ENCODE measurements at places on chromosomes 11 and 22.

DNA sequence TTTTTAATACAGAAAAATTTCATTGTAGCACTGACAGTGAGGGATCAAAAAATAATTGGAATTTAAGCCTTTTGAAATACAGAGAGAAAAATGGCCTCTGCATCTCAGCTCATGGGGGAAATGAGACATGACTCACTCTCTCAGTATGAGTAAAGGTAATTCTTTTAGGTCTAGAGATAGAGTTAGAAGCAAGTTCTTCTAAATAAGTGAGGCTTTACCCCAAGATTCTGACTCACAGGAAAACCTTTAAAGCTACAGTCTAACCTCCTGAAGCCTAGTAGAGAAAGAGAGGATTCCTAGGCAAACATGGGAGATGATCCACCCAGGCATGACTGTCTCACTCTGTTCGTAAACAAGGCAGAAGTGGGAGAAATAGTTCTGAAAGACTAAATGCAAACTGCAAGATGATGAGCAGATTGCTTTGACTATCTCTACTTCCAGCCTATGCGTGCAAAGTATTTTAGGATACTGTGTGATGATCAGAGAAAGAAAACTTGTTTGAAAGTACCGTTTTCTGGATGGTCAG is 1003.3 kb upstream of the CCDC90B start:
- peak; percentile 63 for DNase-seq

- DNase-seq = peak; percentile 80
These were observed 1.2 kb upstream of the HSPA8 start for GRCh38 chr11:123062892-123063825.

DNA sequence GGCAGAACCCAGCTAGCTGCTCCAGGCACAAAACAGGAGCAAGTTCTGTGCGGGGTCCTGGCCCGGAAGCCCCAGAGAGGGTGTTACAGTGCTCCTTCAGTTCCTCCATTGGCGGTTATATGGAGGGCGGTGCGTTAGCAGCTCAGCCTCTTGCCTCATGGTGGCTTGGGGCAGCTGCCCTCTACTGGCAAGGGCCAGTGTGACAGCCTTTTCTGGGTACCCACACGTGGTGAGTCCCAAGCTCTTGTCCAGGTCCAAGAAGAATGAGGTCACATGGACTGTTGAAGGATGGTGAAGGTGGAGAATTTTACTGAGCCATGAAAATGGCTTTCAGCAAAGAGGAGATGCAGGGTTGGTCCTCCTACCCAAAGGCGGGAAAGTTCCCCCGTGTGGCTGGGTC is 100.5 kb downstream of the WT1 start:
- DNase-seq = peak; percentile 43

DNA sequence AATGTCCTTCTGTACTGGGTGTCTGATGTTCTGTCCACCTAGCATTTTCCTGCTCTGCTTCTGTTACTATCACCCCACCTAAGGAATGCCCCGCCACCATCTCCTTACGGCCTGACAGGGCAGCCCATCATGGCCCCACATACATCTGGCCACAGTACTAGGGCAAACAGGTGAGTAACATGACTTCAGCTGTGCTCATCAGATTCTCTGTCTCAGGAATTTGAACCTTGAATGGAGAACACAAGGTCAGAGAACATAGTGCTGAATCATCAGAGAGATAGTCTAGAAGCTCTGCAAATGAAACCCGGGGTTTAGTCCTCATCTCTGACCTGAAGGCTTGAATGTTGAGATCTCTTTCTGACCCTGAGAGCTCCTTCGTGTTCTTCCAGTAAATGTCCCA is 32.4 kb downstream of the ZC3H12C start:
- DNase-seq = no peak

- peak; percentile 94 for DNase-seq
These were observed 6.4 kb upstream of the IFITM3 start for GRCh38 chr11:326842-327580.

- peak; percentile 28 for DNase-seq
These were observed 35.2 kb downstream of the OR2AG2 start for GRCh38 chr11:6736495-6737121.

DNA sequence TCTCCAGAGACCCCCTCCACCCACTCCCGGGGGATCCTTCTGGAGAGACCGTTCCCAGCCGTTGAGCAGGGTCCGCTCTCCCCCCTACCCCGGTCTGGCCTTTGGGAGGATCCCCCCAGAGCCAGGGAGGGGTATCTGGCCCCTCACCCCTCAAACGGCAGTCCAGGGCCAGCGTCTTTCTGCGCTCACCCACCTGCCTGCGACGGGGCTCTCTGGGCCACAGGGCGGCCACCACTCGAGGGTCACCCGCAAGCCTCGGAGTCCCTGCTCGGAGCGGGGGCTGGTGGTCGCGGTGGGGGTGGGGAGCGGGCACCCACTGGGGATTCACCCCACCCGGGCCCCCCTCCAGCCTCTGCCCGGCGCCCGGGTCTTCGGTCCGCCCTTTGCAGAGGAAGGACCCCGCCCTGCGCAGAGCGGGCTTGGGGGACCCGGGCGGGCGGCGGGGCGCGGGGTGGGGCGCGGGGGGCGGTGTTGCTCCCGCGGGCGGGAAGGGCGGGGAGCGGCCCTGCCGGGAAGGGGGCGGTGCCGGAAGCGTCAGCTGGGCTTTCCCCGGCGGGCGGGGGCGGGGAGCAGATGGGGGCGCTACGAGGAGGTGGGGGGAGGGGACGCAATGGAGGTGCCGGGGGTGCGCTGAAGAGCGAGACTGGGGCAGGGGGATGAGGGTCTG is 16.6 kb downstream of the CRELD2 start:
- peak; percentile 86 for DNase-seq

DNA sequence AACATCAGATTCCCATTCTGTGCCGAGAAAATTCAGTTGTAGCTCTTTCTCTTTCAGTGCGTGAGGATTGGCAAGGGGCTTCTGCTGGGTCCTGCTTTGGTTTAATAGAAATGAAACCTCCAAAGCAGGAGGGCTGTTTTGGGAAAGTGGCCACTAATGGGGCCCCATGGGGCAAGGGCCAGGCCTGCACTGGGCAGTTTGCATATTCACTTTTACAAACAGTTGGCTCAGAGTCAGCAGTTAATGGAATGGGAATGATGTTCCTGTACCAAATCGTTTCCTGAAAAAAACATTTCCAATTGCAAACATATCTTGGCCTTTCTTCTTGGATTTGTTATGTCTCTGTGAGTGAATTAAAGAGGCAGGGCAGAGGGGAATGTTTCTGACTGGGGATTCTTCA is 92.1 kb downstream of the PARVA start:
- DNase-seq = no peak

GRCh38 chr11:71501071-71501985 is 25.7 kb upstream of the KRTAP5-7 start:
- DNase-seq = no peak

DNA sequence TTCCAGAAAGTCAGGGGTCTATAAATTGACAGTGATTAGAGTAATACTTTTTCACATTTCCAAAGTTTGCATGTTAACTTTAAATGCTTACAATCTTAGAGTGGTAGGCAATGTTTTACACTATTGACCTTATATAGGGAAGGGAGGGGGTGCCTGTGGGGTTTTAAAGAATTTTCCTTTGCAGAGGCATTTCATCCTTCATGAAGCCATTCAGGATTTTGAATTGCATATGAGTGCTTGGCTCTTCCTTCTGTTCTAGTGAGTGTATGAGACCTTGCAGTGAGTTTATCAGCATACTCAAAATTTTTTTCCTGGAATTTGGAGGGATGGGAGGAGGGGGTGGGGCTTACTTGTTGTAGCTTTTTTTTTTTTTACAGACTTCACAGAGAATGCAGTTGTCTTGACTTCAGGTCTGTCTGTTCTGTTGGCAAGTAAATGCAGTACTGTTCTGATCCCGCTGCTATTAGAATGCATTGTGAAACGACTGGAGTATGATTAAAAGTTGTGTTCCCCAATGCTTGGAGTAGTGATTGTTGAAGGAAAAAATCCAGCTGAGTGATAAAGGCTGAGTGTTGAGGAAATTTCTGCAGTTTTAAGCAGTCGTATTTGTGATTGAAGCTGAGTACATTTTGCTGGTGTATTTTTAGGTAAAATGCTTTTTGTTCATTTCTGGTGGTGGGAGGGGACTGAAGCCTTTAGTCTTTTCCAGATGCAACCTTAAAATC is 5.3 kb downstream of the MALAT1 start:
- DNase-seq = no peak

GRCh38 chr22:16774911-16775500 is 50.2 kb downstream of the XKR3 start:
- DNase-seq = no peak

DNA sequence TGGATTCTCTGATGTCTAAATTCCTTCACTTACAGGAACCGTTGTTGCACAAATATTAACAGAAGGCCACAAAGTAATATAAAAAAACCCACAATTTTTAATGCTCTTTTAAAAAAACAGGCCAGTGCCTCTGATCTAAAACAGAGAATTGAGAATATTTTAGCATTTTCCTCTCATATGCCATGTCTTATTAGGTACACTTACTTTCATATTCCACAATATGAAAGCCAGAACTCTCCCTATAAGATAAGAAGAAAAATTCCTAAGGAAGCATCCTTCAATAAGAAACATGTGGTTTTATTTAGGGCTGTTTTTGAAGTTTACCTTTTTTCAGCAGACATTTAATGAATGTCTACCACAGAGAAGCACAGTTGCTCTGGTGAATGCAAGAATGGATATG is 214.5 kb downstream of the FAT3 start:
- no peak for DNase-seq

DNA sequence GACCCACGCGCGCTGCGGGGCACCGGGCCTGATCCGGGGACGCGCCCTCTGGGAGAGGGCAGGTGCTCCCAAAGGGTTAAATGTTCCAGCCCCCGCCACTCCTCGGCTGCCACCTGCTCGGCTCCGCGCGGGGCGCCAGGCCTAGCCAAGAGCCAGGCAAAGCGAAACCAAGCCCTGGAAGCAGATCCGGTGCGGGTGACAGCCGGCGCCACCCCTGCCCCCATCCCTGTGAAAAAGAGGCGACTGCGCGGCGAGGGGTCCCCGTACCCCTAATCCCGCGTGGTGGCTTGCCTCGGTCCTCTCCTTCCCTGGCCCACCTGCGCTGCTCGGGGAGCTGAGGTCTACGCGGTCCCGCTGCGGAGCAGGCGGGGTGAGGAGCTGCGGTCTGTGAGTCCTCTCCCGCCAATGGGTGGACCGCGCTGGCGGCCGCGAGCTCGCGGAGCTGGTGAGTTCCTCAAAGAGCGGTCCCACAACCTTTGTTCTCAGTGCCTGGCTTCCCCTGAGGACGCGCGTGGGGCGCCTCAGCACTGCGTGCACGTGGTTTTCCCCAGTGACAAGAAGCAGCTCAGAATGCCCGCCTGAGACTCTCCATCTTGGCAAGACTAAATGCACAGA is at the start of gene ME3:
Gene ME3, minus strand, starts transcription at position 610 of the 615 bp plus-strand sequence.
- peak; percentile 12 for DNase-seq

DNA sequence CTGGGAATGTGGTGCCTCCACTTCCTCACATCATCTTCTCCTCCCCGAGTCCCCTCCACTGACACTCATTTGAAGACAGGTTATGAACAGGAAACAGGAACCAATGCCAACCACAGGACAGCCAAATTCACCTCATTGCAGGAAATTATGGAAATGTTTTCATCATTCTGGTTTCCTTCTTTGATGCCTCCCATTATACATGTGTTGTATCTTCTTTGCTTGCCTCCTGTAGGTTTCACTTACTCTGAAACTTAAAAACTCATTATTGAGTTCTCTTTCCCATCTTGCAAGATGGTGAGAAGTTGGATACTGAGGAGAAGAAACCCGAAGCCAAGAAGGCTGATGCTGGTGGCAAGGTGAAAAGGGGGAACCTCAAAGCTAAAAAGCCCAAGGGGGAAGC is 108.5 kb downstream of the PHF21B start:
- DNase-seq = no peak

GRCh38 chr11:63917692-63918506 is 935 bp upstream of the RCOR2 start:
- peak; percentile 29 for DNase-seq

DNA sequence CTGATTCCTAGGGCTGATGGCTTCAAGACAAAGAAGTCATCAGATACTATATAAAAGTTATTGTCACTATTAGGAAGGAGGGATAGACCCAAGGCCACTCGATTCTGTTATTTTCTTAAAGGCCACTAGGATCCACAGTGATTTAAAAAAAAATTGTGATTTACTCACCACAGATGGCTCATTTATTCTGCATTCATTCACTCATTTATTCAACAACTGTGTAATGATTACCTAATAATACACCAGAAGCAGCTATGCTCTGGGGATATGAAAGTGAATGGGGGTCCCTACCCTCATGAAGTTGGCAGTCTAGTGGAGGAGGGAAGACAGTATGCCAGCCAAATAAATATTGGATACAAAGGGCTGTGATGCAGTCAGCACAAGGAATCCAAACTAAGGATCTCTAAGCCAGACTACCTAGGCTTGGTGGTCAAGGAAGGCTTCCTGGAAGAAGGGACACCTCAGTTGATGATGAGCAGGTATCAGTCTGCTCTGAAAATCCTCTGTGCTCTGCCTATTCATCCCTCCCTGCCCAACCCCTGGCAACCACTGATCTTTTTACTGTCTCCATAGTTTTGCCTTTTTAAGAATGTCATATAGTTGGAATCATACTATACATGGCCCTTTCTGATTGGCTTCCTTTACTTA is 110.5 kb downstream of the NAT10 start:
- no peak for DNase-seq

DNA sequence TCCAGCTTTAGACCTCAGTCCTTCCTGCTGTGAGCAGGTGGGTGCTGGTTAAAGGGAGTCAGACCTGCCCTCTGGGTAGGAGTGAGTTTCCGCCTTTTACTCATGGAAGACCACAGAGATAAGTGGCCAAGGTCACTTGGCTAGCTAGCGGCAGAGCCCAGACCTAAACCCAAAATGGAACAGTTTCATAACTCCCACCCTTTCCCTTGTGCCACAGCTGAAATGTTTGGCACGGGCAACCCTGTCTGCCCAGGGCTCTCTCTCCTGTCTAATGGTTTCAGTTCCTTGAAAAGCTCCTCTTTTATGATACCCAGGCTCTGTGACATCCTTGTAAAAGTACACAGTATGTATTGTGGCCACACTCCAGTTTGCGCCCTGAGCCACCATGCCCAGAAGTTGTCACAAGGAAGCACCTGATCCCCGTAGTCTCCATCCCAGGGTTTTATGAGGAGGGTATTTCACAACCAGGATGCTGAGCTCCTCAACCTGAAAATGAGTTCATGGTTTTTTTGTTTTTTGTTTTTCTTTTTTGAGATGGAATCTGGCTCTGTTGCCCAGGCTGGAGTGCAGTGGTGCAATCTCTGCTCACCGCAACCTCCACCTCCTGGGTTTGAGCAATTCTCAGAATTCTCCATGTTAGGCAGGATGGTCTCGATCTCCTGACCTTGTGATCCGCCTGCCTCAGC is 5.1 kb downstream of the MB start:
- DNase-seq = peak; percentile 30

- DNase-seq = no peak
These were observed 90.4 kb upstream of the BIRC3 start for GRCh38 chr11:102226702-102227490.

DNA sequence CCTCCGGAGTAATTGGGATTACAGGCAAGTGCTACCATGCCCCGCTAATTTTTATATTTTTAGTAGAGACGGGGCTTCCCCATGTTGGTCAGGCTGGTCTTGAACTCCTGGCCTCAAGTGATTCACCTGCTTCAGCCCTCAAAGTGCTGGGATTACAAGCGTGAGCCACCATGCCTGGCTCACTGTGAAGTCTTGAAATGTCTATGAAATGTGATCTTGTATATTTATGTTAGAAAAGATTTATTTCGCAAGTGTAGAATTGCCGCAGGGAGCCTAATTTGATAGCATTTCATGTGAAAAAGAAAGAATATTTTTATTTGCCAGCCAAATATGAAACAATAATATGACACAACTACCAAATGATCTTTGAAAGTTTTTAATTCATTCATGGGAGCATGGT is 52.1 kb downstream of the GRAMD1B start:
- DNase-seq = no peak

GRCh38 chr11:66543263-66544107 is 2.4 kb downstream of the ZDHHC24 start:
- DNase-seq = peak; percentile 90
